ENCODE measurements at places on chromosomes 3 and 15.

DNA sequence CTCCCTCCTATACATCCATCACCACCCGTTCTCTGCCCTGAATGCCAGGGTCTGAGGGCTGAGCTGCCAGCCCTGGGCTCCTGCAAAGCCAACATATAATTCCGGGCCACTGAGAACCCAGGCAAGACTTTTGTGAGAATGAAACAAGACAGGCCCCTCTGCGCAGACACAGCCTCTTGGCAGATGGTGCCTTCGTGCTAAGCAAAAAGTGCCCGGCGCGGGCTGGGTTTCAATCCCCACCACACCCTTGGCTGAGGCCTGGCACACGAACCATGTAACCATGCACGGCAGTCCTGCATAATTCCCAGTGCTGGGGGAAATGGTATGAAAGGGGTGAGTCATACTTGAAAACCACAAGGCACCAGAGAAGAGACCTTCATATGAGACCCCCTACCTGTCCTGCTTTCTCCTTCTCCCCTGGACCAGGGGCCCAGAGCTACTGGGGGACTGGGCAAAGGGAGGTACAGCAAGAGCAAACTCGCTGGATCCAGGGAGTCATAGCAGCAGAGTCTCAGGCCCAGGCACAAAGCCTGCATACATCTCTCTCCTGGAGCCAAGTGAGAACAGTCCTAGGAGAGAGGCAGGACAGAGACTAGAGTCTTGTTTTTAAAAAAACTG is 26.1 kb upstream of the LOXL1 start:
- no peak for DNase-seq

DNA sequence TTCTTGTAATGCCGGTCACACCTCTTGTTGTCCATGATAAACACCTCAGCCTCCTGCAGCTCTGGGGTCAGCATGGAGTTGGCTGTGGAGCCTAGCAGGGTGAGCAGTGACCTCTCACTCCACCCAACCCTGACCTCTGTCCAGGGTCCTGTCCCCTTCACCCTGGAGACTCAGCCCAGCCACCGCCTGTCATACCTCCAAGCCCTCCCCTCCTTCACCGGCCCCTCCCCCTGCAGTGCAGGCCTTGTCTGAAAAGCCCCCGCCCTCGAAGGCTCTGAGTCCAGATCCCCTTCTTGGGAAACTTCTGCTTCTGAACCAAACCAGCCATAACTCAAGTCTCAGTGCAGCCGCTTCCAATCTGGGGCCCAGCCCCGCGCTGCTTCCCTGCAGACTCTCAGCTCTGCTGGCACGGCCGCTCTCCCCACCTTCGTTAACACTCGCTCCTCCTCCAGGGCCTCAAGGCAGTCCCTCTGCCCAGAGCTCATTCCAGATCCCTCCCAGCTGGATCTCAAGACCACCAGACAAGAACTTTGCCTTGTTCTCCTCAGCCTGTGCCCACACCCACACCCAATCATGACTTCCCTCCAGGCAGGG is 25.4 kb upstream of the PRSS50 start:
- no peak for DNase-seq

GRCh38 chr3:42010530-42010929 is 48.6 kb upstream of the ULK4 start:
- DNase-seq = no peak

DNA sequence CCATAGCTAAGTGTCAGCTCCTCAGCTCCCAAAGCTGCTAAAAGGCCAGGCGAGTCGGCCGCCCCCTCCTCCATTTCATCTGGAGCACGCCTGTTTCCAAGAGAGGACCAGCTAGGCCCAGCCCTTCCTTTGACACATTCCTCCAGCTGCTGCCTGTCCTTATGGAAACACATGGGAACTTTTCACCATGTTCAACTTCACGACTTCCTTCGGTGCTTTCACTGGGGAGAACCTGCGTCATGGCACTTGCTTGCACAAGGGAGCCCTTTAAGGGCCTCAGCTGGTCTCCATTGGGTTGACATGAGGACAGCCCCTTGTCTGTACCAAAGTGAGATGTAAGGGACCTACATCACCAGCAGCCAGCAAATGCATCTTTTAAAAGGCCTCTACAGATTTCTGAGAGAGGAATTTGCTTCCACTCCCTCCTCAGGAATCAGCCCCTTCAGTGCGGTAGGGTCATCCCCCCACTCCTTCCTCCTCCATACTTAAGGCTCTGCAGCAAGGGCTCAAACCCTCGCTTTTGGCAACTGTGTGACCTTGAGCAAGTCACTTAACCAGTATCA is 2.1 kb downstream of the MAGI1 start:
- no peak for DNase-seq

GRCh38 chr15:28002136-28002861 is 96.8 kb downstream of the OCA2 start:
- DNase-seq = no peak

GRCh38 chr3:60086811-60087210 is 1037.0 kb upstream of the CFAP20DC start:
- DNase-seq = no peak

- no peak for DNase-seq
Measured at GRCh38 chr15:100060276-100060926, 281.4 kb downstream of the ADAMTS17 start.

DNA sequence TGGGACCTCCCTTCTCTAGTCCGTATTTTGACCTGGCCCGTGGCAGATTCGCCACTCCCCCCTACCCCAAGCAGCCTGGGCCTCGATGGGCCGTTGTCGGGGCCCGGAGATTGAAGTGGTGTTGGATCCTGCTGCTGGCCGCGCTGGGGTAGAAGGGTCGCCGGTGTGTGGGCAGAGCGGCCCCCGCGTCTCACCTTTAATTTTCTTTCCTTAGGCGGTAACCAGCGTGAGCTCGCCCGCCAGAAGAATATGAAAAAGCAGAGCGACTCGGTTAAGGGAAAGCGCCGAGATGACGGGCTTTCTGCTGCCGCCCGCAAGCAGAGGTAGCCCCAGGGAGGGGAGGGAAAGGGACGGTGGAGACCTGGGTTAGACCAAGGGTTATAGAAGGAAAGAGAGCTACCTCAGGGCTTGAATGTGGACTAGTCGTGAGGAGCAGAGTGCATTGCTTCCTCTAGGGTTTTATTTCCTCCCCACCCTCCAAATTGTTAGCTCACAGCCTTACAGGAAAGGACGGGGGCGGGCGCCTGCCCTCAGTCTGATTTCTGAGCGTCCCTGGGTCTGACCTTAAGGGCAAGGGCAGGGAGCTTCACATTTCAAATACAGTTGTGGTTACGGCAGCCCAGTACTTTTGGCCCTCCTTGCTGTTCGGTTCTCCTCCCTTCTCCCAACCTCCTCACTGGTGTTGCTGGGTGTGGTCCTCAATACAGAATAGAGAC is 799 bp downstream of the SERF2 start:
- DNase-seq = no peak

DNA sequence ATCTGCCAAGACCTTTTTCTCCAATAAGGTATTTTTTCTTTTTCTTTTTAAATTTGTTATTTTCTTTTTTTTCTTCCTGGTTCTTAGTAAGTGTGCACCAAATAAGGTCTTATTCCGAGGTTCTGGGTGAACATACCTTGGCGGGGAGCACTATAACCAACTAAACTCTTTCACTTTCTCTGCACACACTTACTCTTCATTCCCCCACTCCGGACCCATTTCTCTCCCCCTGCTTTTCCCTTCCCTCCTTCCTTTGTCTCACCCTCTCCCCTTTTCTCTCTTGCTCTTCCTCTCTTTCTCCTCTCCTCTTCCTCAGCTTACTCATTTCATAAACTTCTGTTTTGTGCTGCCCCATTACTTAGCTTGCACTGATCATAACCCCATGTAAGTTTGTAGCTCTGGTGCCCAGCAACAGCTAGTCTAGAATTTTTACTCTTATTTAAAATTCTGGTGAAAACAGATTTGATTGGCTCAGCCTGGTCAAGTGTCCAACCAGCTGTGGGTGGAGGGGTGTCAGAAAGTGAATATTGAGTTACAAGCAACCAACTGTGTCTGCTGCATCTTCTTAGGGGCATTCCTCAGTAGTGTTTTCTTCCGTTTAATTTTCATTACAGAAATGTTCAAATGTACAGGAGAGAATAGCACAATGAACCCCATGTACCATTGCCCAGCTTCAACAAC is 297.5 kb downstream of the SHQ1 start:
- DNase-seq = no peak

DNA sequence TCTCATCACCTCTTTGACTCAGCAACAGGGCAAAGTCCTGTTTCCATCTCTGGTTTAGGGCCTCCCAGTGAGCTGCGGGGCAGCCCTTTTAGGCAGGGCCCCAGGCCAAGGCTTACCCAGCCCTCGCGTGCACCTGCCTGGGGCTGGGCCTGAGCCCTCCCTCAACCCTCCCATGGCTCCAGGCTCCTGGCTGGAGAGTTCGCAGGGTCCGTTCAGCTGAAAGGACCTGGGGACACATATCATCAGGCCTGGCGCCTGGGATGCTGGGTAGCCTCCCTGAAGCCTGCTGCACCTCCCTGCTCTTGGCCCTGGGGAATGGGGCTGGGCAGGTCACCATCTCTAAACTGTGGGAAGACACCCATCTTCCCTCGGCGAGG is 29.7 kb downstream of the HDAC11 start:
- no peak for DNase-seq
